ENCODE measurements at places on chromosomes 2 and 18.

DNA sequence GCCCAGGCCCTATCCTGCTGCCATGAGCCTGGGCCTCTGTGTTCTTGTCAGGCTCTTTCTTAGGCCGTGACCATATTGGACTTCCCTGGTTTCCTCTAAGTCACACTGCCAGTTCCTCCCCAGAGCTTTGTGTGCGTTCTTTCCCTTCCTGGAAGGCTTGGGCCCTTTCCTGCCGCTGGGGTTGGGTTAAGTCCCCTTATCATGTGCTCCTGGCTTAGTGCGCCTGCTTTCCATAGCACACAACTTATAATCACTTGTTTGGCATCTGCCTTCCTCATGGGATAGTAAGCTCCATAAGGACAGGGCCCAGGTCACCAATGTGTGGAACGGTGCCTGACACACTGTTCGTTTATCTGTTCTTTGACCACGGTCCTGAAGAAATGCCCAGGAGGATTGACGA, 31.3 kb downstream of the NIFK start:
- no peak for DNase-seq

GRCh38 chr2:150686391-150686790, 198.9 kb upstream of the RND3 start:
- no peak for DNase-seq

GRCh38 chr2:221851531-221852045, 279.5 kb upstream of the EPHA4 start:
- no peak for DNase-seq

DNA sequence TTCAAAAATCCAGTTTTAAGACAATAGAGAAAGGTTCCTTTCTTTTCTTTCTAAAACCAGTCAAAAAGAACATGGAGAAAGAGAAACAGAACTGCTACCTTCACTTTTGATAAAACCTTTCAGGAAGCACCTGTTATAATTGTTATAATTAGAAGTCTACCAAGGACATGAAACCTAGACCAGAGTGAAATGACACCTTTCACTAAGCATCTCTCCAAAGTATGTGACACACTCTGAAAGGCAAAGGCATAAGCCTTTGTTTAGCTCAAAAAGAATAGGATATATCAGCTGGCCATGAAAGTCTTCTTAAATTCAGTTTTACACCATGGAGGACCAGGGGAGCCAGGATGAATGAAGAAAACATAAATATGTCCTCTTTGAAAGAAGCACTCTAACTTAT, 18.8 kb upstream of the RBM45 start:
- DNase-seq: no peak

DNA sequence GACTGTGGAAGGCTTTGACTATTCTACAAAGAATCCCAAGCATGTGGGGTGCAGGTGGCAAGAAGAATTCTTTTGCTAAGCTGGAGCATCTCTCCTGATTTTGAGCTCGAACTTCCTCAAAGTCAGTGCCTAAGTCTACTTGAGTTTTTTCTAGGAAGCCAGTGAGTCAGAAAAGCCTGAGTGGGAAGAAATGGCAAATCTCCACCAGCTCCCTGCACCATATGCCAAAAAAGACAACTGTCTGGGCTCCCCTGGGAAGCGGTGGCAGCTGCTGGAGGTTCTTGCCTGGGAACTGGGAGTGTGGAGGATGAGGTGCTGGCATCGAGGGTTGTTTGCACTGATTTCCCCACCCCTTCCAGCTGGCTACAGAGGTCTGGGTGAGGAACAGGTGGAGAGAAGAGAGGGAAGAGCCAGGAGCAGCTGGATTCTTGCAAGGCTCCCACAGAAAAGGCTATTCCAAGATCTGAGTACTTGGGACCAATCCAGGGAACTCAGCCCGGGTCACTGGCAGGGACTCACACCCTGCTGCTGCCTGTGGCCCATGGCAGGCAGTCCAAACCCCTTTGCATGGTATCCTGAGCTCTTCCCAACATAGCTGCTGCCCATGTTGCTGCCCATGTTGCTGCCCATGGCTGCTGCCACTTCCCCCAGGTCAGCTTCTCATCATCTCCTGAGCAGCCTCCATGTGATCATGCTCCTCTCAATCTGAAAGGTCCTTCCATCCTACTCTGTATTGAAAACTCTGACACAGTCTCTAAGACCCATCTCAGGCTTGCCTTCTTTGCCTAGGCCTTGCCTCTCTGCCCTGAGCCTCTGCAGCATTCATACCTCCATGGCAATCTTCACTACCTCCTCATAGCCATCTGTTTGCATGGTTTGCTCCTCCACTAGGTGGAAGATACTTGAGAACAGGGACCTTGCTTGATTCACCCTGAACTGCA, 128.3 kb upstream of the SPATS2L start:
- no peak for DNase-seq

- DNase-seq: no peak
These were observed 313.8 kb upstream of the HS6ST1 start for GRCh38 chr2:128632501-128632800.

DNA sequence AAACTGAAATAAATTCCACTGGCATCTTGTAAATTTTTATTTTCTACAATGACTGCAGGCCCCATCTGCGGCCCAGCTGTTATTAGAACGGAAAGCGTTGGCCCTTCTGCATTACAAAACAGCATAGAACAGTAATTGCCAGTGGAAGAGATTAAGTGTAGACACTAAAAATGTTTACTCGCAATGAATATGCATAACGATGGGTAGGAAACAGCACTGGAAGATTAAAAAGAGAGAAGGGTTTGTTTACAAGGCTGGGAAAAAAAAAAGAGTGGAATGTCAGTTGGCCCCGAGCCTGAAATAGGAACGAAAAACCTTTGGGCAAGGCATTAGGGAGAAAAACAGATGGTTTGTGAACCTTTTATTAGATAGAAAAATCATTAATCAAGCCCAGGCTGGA, 275.9 kb upstream of the TCF4 start:
- DNase-seq: no peak

DNA sequence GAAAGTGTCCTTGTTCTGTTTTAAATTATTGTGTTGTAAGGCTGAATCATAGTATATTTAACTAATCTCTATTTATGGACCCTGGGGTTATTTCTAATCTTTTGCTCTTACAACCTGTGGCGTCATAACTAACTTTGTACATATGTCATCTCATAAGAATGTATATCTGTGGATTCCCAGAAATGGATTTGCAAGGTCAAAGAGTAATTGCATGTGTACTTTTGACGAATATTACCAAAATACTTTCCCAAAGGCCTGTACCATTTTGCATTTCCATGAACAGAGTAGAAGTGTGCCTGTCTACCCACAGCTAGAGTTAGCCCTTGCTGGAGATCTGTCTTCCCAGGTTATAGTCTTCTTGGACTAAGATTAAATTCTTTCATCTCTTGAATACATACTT, 42.8 kb downstream of the SEMA4F start:
- no peak for DNase-seq

GRCh38 chr2:235114286-235114685, 162.5 kb downstream of the SH3BP4 start:
- DNase-seq: no peak

- no peak for DNase-seq
These were observed 170.0 kb downstream of the DNAH7 start for GRCh38 chr2:195898505-195899191.

- no peak for DNase-seq
These were observed 37.7 kb downstream of the PSD4 start for GRCh38 chr2:113211226-113212105.

GRCh38 chr2:186543561-186544131, 46.2 kb upstream of the ITGAV start:
- DNase-seq: no peak

DNA sequence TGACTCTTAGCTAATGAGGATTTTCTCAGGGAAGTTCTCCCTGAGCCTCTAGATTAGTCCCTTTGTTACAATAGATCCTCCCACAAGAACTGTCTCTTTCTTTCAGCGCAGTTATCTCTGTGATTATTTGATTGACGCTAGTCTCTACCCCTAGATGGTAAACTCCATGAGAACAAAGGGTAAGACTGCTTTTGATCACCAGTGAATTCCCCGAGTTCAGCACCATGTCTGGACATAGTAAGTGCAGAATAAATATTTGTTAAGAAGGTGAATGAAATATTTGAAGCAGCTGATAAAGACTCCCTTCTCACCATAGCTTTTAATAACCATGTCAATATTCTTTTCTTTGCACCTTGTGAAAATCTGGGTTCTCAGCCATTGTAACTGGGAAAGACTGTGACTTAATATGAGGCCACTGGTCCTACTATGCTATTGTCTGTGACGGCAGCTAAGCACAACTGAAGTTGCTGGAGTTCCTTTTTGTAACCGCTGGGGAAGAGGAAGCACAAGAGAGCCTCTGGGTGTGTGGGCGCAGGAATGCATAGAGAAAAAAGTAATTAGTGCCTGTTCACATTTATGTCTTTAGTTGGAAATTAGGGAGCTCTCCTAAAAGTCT, 214.7 kb downstream of the TGIF1 start:
- no peak for DNase-seq

GRCh38 chr2:105749583-105750400, 5.1 kb downstream of the NCK2 start:
- DNase-seq: no peak

- DNase-seq: no peak
These were observed 13.5 kb downstream of the TEX51 start for GRCh38 chr2:126912201-126912600.

DNA sequence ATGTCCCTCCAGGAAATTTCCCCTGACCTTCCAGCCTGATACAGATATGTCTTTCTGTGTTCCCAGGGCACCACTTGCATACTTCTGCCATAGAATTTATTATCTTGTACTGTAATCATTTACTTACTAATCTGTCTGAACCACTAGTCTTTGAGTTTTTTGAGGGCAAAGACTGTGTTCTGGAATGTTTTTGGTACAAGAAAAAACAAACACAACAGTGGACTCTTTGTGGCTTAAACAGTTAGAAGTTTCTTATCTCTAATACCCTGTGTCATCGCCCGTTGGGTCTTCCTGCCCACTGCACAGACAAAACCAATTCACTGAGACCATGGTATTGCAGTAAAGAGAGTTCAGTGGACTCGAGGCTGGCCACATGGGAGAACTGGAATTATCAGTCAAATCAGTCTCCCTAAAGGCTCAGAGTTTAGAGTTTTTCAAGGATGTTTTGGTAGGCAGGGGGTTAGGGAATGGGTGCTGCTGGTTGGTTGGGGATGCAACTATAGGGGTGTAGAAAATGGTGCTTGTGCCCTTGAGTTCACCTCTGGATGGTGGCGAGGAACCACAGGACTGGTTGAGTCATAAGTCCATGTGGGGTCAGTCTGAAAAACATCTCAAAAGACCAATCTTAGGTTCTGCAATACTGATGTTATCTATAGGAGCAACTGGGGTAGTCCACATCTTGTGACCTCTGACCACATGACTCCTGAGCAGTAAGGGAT, 20.3 kb downstream of the RALB start:
- DNase-seq: no peak

GRCh38 chr18:41548521-41549260, 406.3 kb upstream of the PIK3C3 start:
- no peak for DNase-seq

DNA sequence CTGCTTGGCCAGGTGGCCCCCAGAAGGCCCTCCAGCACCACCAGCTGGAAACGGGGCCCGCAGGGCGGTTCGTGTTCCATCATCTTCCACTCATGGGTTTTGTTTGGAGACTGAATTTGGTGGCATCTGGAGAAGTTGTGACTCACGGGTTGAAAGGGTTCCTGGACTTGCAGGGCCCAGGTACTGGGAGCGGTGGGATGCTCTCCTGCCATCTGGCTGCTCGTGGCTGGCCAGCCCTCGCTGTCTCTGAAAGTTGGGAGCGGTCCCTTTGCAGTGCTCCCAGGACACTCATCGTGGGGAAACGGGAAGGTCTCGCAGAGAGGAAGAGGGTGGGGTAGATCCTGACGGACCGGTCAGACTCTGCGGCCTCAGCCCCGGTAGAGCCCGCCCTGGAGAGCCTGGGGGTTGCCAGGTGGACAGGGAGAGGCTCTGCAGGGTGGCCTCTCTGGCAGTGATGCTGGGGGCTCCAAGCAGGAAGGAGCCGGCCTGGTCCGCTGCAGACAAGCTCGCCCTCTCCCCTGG, 47.5 kb downstream of the TWIST2 start:
- no peak for DNase-seq

DNA sequence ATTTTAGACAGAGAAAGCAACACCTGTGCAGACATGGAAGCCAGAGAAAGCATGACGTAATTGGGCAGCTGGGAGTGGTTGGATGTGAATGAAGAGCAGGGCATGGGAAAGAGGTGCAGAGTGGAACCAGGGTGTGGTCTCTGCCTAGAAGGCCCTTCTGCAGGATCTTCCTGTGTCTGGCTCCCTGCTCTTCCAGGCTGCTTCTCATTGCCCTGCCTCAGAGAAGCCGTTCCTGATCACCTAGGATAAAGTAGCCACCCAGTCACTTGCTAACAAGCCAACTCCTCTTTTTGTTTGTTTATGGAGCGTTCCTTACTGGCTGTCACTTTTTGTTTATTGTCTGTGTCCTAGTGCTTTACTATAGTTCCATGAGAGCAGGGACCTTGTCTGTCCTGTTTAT, 28.5 kb downstream of the GALNT1 start:
- DNase-seq: no peak

DNA sequence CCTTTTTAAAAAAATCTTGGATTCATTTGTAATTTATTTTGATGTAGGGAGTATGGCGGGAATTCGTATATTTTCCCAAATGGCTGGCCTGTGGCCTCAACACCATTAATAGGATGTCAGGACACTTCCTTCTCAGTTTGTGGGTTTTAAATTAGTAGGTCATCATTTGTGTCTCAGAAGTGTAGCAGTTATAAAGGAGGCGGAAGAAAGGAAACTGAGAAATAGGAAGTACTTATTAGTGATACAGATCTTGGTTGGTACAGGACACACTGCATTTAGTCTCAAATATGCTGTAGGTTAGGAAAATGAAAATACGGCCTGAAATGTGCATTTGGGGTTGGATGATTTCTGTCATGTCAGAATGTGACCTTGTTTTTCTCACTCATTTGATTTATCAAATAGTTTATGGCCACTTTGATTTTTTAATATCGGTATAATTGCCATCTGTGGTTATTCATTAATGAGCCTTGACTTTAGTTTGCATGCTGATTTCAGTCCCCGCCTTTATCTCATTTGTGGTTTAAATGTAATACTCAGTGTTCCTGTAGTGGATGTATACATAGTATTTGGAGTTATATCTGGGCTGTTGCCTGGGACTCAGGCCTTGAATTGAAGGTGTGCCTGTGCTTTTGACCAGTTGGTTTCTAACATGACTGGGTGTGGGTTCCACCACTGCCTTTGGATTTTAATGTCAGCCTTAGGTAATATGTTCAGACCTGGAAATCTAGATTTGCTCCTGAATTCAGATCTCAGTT, 31.4 kb downstream of the ZCCHC2 start:
- no peak for DNase-seq

GRCh38 chr2:240157147-240157470, 16.7 kb upstream of the OTOS start:
- no peak for DNase-seq

- no peak for DNase-seq
These were observed 373.0 kb downstream of the CDH2 start for GRCh38 chr18:27803957-27804356.

DNA sequence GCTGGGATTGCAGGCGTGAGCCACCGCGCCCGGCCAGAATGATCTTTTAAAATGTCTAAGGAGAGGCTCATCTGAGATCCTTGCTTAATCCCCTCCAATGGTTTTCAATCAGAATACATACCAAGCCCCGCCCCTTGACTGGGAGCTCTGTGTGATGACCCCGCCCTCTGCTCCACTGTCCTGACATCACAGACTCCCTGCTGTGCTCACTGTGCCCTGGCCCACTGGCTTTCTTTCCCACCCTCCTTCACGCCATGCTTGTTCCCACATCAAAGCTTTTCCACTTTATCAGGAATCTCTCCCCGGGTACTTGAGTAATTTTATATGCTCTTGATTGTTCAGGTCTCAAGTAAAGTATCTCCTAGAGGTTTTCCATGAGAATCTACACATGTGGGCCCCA, 762.3 kb upstream of the ID2 start:
- DNase-seq: no peak

- no peak for DNase-seq
These were observed 67.6 kb downstream of the DHRS9 start for GRCh38 chr2:169136885-169137534.
